MCF 10A (cell line): ENCODE measurements at places on chromosomes 13 and 19. TPM values are rescaled to one million over a fixed set of nuclear protein-coding genes. Genes with fewer than 3 reads are reported as not detected.
A peak's percentile ranks its signal among the peaks of the same experiment; 100 is the strongest.

DNA sequence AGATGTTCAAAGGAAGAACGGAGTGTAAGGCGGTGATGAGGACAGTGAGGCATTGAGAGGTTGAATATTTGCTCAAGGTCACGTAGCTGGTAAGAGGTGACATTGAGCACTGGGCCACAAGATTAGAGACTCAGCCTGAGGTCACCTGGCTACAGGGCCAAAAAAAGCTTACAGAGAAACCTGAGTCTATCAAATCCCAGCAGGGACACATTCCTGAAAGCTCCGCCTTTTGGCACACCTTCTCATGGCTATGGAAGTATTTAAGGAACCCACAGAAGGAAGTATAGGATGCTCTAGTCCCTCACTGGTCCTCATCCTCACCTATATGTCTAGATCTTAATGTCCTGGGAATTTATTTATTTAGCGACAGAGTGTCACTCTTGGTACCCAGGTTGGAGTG lies 17.4 kb downstream of the ZNF586 start:
- H3K27ac ChIP-seq = peak overlapping the region; percentile 35
- no peaks in the 10 kb centered on the region for H3K4me1 ChIP-seq

GRCh38 chr19:46693760-46694159 lies 23.2 kb downstream of the PRKD2 start:
- peaks cover 97% of the 10 kb centered on the region for H3K36me3 ChIP-seq
- H3K4me3 ChIP-seq = no peak overlapping the region
- no peak overlapping the region for H3K27ac ChIP-seq
- no peak for DNase-seq
- H3K27me3 ChIP-seq = no peaks in the 10 kb centered on the region
- no peaks in the 10 kb centered on the region for H3K4me1 ChIP-seq

- DNase-seq = peak; percentile 21
- H3K27ac ChIP-seq = no peak overlapping the region
- H3K4me1 ChIP-seq = no peaks in the 10 kb centered on the region
- no peak overlapping the region for H3K4me3 ChIP-seq
Measured at GRCh38 chr13:112140366-112140765, 73.4 kb downstream of the SOX1 start.

The GIPR gene
- not detected in 2 replicates for total RNA-seq

- no peak for DNase-seq
- no peaks in the 10 kb centered on the region for H3K27me3 ChIP-seq
- no peak overlapping the region for H3K4me3 ChIP-seq
- no peaks in the 10 kb centered on the region for H3K36me3 ChIP-seq
- no peak overlapping the region for H3K27ac ChIP-seq
Measured at GRCh38 chr13:80884056-80884785, 543.3 kb upstream of the SPRY2 start.

GRCh38 chr19:6041071-6041470 lies 63.1 kb upstream of the RANBP3 start:
- peaks cover 24% of the 10 kb centered on the region for H3K36me3 ChIP-seq
- H3K27ac ChIP-seq = no peak overlapping the region
- no peaks in the 10 kb centered on the region for H3K27me3 ChIP-seq
- no peak overlapping the region for H3K4me3 ChIP-seq
- no peak for DNase-seq

GRCh38 chr13:107563099-107563925 lies 652.0 kb downstream of the LIG4 start:
- no peaks in the 10 kb centered on the region for H3K36me3 ChIP-seq
- H3K27ac ChIP-seq = no peak overlapping the region
- H3K4me1 ChIP-seq = no peaks in the 10 kb centered on the region
- no peak overlapping the region for H3K4me3 ChIP-seq

DNA sequence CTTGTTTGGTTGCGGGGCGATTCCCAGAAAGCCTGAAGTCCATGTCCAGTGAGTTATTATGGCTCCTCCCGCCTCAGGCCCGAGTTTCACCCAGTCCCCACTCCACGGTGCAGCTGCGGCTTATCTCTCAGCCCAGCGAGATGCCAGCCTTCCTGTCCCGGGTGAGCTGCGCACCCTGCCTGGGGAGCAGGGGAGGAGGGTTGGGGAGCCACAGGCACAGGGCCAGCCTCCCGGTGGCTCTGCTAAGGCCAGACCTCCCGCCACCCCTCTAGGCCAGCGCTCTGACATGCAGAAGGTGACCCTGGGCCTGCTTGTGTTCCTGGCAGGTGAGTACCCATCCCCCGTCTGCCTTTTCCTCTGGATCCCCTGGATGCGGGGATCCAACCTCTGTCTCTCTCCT lies 3.5 kb downstream of the FXYD3 start:
- no peak for DNase-seq
- H3K4me3 ChIP-seq = no peak overlapping the region
- H3K36me3 ChIP-seq = peaks cover 7% of the 10 kb centered on the region

DNA sequence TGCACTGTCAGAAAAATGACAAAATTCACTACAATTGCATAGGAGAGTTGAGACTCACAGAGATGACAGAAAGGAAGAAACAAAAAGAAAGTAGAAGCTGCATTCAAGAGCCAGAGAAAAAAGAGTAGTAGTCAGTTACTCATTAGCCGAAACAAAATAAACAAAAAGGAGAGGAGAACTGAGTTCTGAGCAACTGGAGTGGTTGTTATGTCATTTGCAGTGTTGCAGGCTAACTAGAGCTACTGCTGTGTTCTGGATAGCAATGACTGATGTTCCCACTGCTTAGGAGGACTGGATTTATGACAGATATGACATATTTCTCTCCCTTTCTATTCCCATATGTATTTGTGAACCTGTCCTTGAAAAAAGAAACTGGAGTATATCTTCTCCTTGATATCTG lies 482.6 kb downstream of the RFC3 start:
- no peak overlapping the region for H3K27ac ChIP-seq
- peaks cover 29% of the 10 kb centered on the region for H3K4me1 ChIP-seq
- no peaks in the 10 kb centered on the region for H3K27me3 ChIP-seq
- H3K4me3 ChIP-seq = no peak overlapping the region

DNA sequence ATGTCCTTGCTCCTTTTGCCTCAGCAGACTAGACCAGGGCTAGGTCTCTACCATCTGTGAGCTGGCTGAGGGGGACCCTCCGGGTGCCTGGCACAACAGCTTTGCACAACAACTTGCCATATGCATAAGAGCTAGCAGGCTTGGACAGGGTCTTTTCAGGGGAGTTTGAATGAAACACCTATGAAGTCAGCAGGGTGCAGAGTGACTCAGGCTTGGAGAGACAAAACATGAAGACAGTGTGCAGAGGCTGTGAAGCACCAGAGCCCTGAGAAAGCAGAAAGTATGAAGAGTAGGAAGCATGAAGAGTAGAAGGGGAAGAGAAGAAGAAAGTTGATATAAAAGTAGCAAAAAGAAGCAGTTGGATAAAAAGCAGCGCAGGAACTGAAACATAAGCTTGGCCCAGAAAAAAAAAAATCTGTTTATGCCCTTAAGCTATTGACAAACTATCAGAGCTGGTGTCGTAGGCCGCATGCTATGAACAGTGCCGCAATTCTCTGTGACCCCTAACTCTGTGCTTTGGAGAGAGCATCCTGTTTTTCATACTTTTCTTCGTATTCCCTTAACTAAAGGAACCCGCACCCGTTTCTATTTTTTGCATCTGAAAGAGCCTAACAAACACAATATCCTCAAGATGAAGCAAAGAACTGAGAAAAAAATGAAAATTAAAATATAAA lies 52.7 kb upstream of the FAM216B start:
- DNase-seq = peak; percentile 70
- H3K4me3 ChIP-seq = no peak overlapping the region
- no peaks in the 10 kb centered on the region for H3K27me3 ChIP-seq
- H3K36me3 ChIP-seq = no peaks in the 10 kb centered on the region
- peaks cover 6% of the 10 kb centered on the region for H3K4me1 ChIP-seq
- H3K27ac ChIP-seq = no peak overlapping the region
